ENCODE measurements at places on chromosomes 4 and X.

GRCh38 chr4:123390846-123391456 is 5.6 kb upstream of the SPRY1 start:
- DNase-seq: no peak

GRCh38 chr4:186953599-186954260 is 230.1 kb upstream of the FAT1 start:
- no peak for DNase-seq

- no peak for DNase-seq
These were observed 21.9 kb downstream of the MSN start for GRCh38 chrX:65689377-65689776.

- no peak for DNase-seq
These were observed 8.2 kb downstream of the SH3KBP1 start for GRCh38 chrX:19879181-19879580.

GRCh38 chr4:79308971-79309370 is 16.9 kb downstream of the NAA11 start:
- DNase-seq: no peak

DNA sequence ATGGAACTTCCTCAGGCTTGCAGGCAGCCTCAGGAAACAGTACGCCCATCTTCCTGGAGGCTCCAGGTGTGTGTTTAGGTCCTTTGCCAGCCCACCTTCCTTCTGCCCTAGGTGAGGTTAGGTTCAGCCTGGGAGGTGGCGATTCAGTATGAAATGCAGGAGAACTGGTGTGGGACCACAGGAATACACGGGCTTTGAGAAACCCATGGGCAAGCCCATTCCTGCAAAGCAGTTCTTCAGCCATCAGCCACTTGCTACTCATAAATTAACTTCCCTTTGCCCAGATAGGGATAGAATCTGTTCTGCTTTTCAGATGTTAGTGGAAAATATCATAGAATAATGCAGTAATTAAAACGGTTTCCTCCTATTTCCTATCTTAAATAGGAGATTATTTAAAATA is 32.2 kb downstream of the TBC1D14 start:
- no peak for DNase-seq

GRCh38 chr4:125243789-125244397 is 70.9 kb upstream of the FAT4 start:
- DNase-seq: no peak

DNA sequence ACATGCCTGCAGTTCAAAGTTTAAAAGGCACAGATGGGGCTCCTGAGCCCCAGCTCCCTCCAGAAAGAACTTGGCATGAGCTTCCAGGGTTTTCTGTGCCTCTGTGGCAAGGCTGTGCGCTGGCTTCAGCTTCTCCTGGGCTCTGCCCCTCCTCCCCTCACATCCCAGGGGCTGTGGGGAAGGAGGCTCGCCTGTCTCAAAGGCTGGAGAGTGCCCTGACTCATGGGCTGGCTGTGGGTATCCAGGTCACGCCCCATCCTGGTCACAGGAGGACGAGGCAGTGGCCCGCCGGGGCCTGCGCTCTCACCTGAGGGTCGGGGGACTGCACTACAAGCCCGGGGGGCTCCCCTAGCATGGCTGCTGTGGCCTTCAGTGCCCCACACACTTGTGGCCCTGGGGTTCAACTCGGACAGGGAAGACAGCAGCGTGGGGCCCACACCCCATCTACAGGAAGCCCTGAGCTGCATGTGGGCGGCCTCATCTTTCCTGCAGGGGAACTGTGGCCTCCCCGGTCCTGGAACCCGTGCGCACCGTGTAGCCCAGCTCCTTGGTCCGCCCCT is 17.9 kb downstream of the LRPAP1 start:
- no peak for DNase-seq

Measured in stimulated activated CD4-positive, alpha-beta T cell treated with anti-CD3 and anti-CD28 coated beads, Interleukin-1b, Interleukin-23, amount 100 ng/mL, for 1 hour (primary cell).